Renal cortical epithelial cell (primary cell): ENCODE measurements at places on chromosomes 2 and 18. TPM values are rescaled to one million over a fixed set of nuclear protein-coding genes. Genes with fewer than 3 reads are reported as not detected.

DNA sequence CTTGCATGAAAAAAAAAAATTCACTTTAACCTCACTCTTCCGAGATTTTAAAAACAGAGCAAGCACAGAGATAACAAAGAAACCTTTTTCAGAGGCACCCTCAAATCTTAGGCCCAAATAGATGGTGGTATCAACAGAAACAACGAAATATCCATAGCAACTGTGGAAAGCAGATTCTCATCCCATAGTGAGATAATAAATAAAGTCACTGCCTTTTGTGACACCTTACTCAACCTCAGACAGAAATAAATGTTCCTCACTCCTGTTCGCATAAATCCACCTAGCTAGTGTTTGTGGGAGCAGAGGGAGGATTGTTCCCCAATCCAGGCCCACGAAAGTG lies 60.9 kb upstream of the RTN4 start:
- no peak for DNase-seq

DNA sequence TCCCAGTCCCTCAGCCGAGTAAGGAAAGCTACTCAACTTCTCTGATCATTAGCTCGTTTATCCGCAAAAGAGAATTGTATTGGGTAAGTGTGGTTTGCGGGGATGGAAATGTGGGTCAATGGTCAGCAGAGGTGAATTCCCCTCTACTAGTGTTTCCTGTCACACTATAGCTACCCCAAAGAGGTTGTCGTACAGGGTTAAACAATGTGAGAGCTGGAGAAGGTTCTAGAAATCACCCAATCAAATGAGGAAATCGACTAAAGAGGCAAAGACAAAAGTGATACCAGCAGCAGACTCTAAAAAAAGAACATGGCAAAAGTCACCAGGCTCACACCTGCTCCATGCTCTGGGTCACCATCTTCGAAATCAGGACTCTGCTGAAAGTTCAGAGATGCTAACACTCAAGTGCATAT lies 144.7 kb upstream of the ITGA4 start:
- DNase-seq, result no peak

GRCh38 chr2:64162516-64162915 lies 18.3 kb upstream of the PELI1 start:
- no peak for DNase-seq

DNA sequence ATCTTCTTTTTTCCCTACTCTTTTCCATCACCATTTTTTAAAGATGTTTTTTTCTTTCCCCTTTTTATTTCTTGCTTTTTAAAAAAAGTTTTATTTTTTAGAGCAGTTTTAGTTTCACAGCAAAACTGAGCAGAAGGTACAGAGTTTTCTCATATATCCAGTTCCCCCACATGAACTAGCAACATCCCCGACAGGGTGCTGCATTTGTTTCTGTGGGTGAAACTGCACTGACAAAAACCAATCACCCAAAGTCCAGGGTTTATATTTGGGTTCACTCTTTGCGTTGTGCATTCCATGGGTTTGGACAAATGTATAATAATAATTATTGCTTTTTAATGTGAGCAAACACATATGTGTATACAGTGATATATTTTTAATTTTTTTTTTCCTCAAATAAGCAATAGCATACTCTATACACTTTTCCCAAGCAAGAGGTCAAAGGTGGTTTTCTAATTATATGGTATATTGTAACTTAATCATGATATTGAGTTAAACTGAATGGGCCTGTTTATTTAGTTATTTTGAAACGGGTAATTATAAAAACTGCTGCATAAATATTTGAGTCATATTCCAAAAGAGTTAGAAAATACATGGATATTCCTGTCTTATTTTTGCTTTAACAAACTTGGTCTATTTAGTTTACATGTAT lies 50.3 kb downstream of the NCK2 start:
- DNase-seq, result no peak

GRCh38 chr2:119744335-119744939 lies 15.3 kb upstream of the PTPN4 start:
- peak; percentile 93 for DNase-seq

DNA sequence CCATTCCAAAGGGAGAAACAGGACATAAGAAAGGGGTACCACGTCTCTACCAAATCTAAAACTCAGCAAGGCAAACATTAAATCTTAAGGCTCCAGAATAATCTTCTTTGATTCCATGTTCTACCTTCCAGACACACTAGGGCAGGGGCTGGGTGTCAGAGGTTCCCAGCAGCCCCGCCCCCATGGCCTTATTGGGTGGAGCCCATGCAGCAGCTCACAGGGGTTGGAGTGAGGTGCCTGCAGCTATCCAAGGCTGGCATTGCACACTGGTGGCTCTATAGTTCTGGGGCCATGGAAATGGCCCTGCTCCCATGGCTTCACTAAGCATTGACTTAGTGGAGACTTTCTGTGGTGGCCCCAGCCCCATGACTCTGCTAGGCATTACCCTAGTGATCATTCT lies 14.9 kb upstream of the OSR1 start:
- no peak for DNase-seq

DNA sequence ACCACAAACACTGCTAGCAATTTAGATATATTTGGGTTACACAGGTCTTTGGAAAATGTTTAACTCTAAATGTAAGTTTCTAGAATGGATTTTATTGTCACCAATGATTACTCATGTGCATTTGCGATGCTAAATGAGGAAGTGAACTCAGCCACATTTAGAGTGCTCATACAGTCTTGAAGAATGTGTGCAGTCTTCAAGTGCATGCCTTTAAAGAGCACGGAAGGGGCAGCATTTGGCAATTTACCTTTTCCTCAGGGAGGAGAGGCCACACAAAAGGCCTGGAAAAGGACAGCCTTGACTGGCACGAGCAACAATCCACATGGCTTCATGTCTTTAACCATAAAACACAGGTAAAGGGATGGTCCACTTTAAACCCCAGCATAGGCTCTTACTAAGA lies 78.5 kb upstream of the STK17B start:
- DNase-seq, result peak; percentile 89

DNA sequence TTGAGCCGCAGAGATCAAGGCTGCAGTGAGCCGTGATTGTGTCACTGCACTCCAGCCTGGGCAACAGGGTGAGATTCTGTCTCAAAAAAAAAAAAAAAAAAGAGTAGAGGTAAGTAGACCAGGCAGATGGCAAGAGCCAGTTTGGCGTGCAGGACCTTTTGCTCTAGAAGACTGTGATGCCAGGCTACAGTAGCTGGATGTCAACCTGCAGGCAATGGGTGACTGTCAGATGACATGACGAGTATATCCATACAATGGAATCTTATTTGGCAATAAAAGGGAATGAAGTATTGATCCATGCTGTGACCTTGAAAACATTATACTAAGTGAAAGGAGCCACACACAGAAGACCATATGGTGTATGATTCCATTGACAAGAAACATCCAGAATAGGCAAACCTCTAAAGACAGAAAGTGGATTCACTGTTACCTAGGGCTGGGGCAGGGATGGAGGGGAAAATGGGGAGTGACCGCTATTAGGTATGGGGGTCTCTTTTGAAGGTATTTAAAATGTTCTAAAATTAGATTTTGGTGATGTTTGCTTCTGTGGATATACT lies 11.2 kb upstream of the DGUOK start:
- DNase-seq, result no peak

GRCh38 chr2:75195076-75195691 lies 4.1 kb downstream of the TACR1 start:
- no peak for DNase-seq

GRCh38 chr18:34817636-34818035 lies 107.5 kb downstream of the DTNA start:
- no peak for DNase-seq

GRCh38 chr18:49013961-49014604 lies 63.3 kb upstream of the SMAD7 start:
- no peak for DNase-seq

GRCh38 chr2:40700231-40700954 lies 248.5 kb upstream of the SLC8A1 start:
- no peak for DNase-seq

DNA sequence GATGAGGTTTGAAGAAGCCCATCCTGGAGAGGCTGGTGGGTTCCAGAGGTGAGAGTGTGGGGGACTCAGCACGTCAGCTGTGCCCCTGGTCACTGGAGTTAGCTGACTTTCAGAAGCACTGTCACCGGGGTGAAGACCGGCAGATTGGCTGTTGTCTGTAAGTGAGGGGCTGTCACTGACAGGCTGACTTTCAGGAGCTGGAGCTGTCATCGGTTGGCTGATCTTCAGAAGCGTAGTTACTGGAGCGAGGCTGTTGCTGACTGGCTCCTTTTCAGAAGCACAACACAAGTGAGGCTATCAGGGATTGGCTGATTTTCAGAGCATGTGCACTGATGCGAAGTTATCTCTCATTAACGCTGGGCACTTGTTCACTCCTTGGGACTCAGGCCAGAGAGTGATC lies 738.4 kb upstream of the ID2 start:
- no peak for DNase-seq

- no peak for DNase-seq
These were observed 566.0 kb downstream of the NR4A2 start for GRCh38 chr2:155766342-155767115.

DNA sequence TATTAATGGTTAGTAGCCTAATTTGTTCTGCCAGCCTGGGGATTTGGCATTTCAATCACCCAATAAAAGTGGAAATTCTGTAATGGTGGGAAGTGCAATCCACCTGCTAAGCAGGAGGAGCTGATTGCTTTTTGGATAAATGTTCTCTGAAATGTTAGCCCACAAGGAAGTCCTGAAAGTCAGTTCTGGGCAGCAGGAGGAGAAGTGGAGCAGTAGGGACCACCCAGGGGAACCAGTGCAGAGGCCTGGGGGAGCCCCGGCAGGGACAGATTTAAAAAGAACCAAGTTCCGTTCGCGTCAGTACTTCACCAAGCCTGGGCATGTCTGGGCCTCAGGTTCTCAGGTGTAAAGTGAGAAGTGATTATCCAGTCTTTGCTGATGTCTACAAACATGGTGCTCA lies 248.5 kb upstream of the RAB6C start:
- DNase-seq, result no peak

DNA sequence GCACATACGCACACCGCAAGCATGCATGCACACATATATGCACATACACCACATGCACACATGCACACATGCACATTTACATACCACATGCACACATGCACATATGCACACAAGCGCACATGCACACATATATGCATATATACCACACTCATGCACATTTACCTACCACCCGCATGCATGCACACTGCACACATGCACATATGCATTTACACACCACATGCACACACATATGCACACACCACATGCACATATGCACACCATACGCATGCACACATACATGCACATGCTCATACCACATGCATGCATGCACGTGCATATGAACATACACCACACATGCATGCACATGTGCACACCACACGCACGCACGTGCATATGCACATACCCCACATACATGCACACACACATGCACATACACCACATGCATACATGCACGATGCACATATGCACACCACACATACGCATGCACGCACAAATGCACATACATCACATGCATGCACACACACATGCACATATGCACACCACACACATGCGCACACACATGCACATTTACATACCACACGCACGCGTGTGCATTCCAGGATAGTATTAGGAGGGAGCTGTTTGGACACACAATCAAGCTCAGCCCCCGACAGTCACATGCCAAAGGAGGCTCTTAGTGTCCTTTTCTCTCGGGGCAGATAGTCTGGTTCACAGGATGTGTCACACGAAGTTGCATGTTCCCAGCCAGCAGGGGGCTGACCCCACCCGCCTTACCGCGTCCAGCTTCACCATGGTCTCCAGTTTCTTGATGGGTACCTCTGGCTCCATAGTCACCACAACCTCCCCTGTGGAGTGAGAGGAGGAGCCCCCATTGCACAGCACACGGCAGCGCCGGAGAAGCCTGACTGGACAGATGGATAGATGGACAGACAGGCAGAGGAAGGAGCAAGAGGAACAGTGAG lies 5.9 kb downstream of the OTOF start:
- no peak for DNase-seq

- DNase-seq, result peak; percentile 48
These were observed 78.5 kb downstream of the MDH1 start for GRCh38 chr2:63667132-63667700.

GRCh38 chr2:216486708-216487107 lies 11.9 kb upstream of the RPL37A start:
- no peak for DNase-seq

GRCh38 chr2:216539791-216540241 lies 41.2 kb downstream of the RPL37A start:
- DNase-seq, result peak; percentile 92

- no peak for DNase-seq
These were observed 114.1 kb downstream of the ALPK2 start for GRCh38 chr18:58514773-58515172.

- DNase-seq, result no peak
These were observed 189.0 kb upstream of the SMAD7 start for GRCh38 chr18:49139766-49140165.

GRCh38 chr18:61470031-61470674 lies 136.9 kb downstream of the CDH20 start:
- DNase-seq, result no peak

DNA sequence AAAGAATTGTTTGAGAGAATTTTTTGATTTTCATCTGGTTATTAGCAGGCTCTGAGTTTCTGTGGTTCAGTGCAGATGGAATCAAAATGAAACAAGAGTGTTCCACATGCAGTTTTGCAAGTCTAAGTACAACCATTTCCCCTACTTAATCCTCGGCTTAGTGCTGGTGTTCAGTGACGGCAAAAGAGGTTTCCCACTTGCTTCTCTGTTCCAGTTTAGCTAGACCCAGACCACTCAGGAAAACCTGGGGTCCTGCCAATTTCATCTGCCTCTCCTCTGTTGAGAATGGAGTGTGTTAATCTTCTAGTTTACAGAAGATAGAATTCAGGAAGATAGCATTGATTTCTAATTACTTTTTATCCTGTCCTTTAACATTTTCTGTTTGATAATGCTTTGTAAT lies 996.2 kb upstream of the FANCL start:
- no peak for DNase-seq

DNA sequence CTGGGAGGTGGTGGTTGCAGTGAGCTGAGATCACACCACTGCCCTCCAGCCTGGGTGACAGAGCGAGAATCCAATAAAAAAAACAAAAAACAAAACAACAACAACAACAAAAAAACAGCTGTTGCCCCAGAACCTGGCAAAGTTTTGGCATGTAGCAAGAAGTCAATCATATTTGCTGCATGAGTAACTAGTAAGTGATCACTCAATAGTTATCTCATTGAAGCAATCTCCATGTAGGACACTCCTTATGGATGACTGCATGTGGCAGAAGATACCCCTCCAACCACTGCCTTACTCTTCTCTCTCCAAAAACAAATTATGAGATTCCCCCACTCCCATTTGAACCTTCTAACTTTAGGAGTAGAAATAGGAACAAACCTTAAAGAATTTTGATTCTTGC lies 113.7 kb downstream of the TTC27 start:
- DNase-seq, result no peak

- DNase-seq, result no peak
These were observed 94.4 kb upstream of the NEUROD1 start for GRCh38 chr2:181774685-181775084.

Gene SMAD2
- 135 and 254 TPM in 2 replicates for total RNA-seq

Gene PLEKHH2
- 7.8 and 19.1 TPM in 2 replicates for total RNA-seq

Gene CXCR1
- not detected in 2 replicates for total RNA-seq

Gene SCN7A
- total RNA-seq, result under 0.01 and 1.8 TPM in 2 replicates

Gene MAL
- total RNA-seq, result 255 and 504 TPM in 2 replicates

Gene CXCR4
- total RNA-seq, result 0.52 and 1.6 TPM in 2 replicates

Gene SUCLG1
- total RNA-seq, result 51.2 and 70.1 TPM in 2 replicates

Gene CRYGD
- not detected in 2 replicates for total RNA-seq

Gene ING5
- total RNA-seq, result 15.1 and 22.7 TPM in 2 replicates

Gene COBLL1
- total RNA-seq, result 11.6 and 117 TPM in 2 replicates

Gene MYL1
- not detected in 2 replicates for total RNA-seq

Gene SPC25
- total RNA-seq, result 0.60 and 1.2 TPM in 2 replicates
